ENCODE measurements at places on chromosomes 7 and 10.

GRCh38 chr10:895324-895723 lies 36.2 kb downstream of the LARP4B start:
- no peak for DNase-seq

GRCh38 chr7:137757146-137757925 lies 89.4 kb downstream of the DGKI start:
- no peak for DNase-seq

DNA sequence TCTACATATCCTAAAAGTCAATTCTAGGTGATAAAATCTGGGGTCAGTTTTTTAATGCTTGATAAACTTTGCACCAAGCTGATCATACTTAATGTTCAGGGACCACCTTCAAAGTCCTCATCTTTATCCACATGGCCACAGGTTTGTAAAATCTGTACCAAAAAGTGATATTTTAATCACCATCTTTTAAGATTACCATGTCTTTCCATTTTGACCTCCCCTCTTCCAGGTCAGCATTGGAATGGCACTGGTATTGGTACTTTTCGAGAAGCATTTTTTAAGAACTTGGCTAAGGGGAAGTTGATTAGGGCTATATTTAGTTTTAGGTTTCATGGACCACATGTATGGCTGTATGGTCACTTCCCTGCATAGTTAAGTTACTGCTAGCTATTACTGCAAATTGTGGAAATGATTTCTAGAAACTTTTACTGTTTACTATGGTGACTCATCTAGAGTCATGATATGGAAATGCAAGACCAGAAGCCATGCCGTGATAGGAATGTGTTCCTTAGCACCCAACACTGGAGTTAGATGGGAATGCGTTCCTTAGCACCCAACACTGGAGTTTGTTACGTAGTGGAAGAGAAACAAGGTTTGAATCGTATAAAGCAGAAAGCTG lies 50.8 kb upstream of the ABLIM1 start:
- DNase-seq = no peak

DNA sequence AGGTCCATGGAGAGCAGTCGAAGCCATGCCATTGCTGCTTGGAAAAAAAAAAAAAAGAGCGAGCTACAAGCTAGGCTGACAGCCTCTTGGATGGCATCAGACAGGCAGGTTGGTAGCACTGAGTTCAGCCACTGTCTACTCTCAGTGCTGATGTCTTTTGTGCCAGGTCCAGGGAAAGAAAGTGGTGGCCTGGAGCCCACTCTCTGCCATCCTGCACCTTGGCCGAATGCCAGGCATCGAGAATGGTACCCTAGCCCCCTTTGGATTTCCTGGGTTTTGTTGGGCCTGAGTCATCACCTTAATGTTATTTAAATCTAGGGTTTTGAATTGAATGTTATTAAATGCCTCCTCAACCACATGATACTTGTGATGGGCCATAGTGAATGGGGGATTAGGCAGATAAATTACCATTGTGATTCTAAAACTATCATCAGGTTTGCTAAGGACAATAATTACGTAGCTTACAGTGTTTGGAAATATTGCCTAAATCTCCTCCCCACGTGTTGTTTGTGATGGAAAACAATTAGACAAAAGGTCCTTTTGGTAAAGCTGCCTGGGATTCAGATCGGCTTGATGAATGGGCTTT lies 195.7 kb upstream of the GPR26 start:
- no peak for DNase-seq

Data from Caco-2 (cell line).